Activated T-helper 1 cell treated with anti-CD3 and anti-CD28 coated beads, Interleukin-12 subunit alpha, Interleukin-12 subunit beta, Interleukin-2, Interleukin-4 antibody, amounts not matched to agents 30 ng/mL and 10 ng/mL and 1 ng/mL, durations not matched to agents 14 hours and 24 hours and 36 hours (primary cell): ENCODE measurements at places on chromosomes 13 and 19.

DNA sequence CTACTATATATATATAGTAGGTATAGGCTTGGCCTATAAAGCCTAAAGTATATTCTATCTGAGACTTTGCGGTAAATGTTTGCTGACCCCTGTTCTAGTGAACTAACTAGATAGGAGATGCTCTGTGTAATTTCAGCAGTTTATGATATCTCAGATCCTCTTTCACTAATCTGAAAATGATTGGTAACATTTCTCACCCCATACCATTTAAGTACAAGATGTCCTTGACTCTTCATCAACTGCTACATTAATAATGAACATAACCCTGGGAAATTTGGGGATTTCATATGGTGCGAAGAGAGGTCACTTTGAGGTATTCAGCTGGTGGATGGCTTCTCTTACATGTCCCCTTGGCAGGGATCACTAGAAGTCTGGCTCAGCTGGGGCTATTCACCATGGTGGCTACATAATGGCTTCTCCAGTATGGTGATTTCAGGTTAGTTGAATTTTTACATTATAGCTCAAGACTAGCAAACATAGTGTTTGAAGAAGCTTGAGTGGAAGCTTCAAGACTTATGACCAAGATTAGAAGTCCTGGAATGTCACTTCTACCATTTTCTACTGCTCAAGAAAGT is 103.6 kb upstream of the MYCBP2 start:
- no peak for DNase-seq

DNA sequence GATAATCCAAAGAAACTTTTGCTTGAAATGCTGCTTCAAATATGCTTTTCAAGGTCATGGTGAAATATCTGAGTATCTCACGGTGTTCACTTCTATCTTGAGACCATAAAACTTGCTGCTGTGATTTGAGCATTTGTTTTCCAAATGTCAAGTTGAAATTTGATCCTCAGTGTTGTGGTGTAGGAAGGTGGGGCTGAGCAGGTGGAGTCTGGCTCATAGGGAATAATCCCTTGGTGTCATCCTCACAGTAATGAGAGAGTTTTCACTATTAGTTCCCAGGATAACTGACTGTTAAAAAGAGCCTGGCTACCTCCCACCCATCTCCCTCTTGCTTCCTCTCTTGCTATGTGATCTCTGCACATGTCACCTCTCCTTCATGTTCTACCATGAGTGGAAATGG is 858.0 kb upstream of the SLITRK5 start:
- DNase-seq, result no peak

- no peak for DNase-seq
These were observed 45.2 kb downstream of the SUCLA2 start for GRCh38 chr13:47955836-47956235.

GRCh38 chr13:44899967-44900366 is 89.3 kb downstream of the NUFIP1 start:
- DNase-seq, result no peak

DNA sequence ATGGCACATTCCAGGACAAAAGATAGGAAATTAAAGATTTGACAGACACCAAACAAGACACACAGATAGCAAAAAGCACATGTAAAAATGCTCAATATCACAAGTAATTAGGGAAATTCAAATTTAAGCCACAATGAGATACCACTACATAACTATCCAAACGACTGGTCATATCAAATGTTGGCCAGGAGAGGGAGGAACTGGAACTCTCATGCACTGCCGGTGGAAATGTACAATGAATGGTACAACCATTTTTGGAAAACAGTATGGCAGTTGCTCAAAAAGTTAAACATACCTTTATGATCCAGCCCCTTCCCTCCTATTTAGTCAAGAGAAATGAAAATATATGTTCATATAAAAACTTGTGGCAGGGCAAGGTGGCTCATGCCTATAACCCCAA is 36.8 kb upstream of the CYP2S1 start:
- no peak for DNase-seq

- no peak for DNase-seq
These were observed 210.5 kb upstream of the SERP2 start for GRCh38 chr13:44163108-44163507.

GRCh38 chr13:100597253-100597652 is 8.7 kb upstream of the GGACT start:
- no peak for DNase-seq

DNA sequence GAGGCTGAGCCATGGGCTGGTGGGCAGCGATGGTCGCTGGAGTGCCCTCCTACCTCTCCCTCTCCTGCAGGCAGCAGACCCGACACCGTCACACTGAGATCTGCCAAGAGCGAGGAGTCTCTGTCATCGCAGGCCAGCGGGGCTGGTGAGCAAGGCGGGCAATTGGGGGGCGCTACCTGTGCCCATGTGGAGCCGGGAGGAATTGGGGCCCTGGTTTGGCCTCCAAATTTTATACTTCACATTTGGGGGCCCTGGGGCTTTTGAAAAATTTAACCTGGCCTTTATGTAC is 9.9 kb downstream of the ARHGAP33 start:
- no peak for DNase-seq

- DNase-seq, result no peak
These were observed 647 bp downstream of the RNF225 start for GRCh38 chr19:58395979-58396627.

GRCh38 chr13:78709028-78709427 is 50.1 kb upstream of the OBI1 start:
- DNase-seq, result no peak
